A549 (cell line): ENCODE measurements at places on chromosomes 7 and 10.

- DNase-seq, result peak; percentile 43
Measured at GRCh38 chr7:92641921-92642511, 51.8 kb upstream of the FAM133B start.

DNA sequence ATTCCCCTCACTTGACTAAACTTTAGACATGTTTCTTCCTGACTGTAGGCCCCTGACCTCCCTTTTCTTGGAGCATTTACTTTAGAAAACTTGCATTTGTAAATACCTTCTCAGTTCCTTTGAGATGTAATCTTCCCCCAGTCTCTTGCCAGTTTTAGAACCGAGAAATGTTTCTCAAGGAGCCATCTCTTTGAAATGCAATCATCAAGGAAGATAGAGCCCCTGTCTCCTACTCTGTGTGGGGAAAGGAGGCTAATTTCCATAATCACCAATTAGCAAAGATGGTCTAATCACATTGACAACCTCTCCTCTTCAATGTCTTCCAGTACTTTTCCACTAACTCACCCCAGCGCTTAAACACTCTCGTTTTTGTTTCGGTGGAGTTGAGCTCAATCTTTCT, 70.0 kb upstream of the SMIM30 start:
- no peak for DNase-seq

DNA sequence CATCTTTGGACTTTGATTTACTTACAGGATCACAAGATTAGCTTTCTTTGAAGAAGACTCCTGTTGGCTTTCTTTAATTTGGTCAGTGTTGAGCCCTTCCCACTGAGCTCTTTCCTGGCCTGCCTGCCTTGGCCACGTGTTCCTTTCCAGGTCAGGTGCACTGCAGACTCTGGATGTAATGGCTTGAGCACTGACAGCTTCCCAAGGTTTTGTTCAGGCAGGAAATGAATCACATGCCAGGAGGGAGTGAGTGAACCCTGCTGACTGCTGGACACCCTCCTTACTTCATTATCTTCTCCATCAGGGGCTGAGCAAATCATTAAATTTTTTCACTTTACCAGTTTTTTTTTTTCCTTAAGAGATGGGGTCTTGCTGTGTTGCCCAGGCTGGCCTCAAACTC, 29.8 kb downstream of the SNX10 start:
- DNase-seq, result no peak

GRCh38 chr7:144827621-144828020, 8.2 kb downstream of the TPK1 start:
- no peak for DNase-seq

DNA sequence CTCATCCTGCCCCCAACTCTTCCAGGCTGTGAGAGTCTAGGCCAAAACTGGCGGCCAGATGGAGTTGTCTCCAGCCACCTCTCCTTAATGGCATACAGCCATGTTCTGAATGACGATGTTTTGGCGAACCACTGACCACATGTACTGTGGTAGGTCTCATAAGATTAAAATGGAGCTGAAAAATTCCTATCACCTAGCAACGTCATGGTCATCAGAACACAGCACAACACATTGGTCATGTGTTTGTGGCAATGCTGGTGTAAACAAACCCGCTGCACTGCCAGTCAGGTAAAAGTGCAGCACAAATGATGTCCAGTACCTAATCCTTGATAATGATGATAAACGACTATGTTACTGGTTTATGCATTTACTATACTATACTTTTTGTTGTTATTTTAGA, 290.0 kb upstream of the MKI67 start:
- no peak for DNase-seq

DNA sequence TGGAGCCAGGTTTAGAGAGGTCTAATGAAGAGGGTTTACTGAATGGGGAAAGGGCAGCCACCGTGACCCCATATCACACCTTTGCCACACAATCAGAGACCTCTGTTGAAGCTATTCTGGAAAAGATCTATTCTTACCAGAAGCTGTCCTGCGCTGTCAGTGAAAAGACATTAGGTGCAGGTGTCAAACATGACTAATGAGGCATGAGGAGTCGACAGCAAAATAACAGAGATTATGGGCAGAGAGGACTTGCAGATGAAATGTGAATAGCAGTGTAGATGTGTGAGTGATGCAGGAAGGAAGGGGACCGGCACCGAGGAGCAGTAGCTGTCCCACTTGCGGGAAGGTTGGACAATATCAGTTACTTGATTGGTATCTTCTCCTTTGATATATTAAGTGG, 627.7 kb upstream of the GALNT17 start:
- no peak for DNase-seq

- peak; percentile 44 for DNase-seq
Measured at GRCh38 chr7:91784469-91784868, 96.0 kb downstream of the MTERF1 start.
